G401 (cell line): ENCODE measurements at places on chromosomes 6 and 20.

DNA sequence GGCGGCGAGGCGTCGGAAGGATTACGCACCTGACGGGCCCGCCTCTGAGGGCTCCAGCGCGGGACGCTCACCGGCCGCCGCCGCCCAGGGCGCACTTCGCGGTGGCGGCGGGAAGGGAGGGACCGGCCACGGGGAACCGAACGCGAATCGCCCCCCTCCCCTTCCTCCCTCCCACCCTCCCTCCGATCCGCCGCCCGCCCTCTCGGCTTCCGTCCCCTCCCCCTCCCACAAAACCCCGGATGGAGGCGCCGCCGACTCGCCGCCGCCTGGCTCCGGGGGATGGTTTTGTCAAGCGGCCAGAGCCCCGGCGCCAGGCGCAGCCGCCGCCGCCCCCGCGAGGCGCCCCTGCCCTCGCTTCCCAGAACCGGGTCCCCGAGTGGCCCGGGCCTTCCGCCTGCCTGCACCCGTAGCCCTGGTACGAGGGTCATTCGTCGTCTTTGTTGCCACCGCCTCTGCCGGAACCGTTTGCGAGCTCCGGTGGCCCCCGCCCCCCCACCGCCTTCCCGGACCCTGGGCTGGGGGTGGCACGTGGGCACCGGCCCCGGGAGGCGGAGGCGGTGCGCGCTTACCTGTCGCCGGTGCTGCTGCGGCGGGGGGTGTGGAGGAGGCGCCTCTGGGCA is 398 bp downstream of the ZBTB2 start:
- peak; percentile 52 for DNase-seq

GRCh38 chr6:43125555-43125954 is 45.5 kb upstream of the SRF start:
- DNase-seq = no peak

DNA sequence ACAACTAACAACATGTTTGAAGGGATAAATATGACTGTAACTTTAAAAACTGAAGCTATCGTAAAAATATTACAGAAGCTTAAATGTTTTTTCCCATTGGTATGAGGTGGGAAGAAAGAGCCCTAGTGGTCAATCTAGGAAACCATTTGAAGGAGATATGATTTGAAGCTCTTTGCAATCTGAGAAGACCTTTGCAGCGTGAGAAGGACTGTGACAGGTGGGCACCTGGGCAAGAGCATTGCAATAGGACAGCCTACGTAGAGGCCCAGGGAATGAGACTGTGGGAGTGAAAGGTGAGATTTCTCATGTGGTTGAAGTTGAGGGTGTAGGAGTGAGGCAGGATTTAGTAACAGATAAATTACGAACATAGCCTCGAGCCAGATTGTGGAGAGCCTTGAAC is 108.0 kb upstream of the PDE7B start:
- DNase-seq = no peak

GRCh38 chr6:161186173-161186769 is 87.6 kb downstream of the AGPAT4 start:
- no peak for DNase-seq

DNA sequence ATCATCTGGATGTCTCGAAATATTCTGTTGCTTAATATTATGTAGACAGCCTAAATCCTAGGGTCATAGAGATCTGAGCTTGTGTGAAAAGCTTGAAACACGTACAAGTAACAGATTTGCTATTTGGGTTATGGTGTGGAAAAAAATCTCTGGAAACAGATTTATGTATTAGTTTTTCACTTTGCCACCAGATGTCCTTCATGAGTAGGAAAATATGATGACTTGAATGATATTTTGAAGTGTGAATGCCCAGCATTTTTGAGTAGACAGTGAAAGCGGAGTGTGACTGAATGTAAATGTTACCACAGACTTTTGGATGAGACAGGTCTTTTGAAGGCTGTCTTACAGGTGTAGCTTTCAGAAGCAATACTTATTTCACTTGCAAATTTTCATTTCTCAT is 4.2 kb upstream of the BMP6 start:
- DNase-seq = peak; percentile 22

DNA sequence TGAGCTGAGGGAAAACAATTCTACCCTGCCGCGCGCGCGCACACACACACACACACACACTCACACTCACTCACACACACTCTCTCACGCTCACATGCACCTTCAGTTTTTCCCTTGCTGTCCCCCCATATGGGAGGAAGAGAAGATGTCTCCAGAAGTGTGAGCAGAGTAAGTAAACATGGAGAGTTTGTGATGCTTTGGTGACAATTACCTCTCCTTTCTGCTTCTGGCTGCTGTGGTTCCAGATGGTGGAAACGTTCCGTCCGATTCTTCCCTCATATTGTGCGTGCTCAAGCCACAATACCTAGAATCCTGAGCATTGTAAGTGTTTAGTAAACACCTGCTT is 86.7 kb downstream of the LINC00237 start:
- no peak for DNase-seq

GRCh38 chr6:161405418-161405817 is 131.6 kb upstream of the AGPAT4 start:
- no peak for DNase-seq
